ENCODE measurements at places on chromosomes 16 and 17. TPM values are rescaled to one million over a fixed set of nuclear protein-coding genes. Genes with fewer than 3 reads are reported as not detected.

Gene CACNG5
- total RNA-seq, result not detected

DNA sequence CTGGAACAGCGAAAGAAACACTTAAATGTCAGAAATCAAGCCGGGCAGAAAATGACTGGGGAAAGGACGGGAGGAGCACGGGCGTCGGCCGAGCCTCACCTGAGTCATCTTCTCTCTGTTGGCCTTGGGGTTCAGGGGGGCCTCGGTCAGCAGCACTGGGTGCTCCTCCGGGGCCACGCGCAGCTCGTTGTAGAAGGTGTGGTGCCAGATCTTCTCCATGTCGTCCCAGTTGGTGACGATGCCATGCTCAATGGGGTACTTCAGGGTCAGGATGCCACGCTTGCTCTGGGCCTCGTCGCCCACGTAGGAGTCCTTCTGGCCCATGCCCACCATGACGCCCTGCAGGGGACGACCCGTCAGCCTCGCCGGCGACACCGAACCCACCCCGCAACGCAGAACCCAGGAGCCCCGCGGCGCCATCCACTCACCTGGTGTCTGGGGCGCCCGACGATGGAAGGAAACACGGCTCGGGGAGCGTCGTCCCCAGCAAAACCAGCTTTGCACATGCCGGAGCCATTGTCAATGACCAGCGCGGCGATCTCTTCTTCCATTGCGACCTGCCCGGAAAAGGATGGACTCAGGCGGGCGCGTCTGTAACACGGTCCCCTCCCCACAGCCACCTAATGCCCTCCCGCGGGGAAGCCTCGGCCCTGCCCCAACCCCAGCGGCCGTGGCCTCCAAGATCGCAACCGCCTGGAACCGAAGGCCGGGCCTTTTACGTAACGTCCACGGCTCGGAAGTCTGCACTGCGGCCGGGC is 616 bp downstream of the ACTG1 start:
- no peak for DNase-seq

Gene RNF222
- not detected for total RNA-seq

DNA sequence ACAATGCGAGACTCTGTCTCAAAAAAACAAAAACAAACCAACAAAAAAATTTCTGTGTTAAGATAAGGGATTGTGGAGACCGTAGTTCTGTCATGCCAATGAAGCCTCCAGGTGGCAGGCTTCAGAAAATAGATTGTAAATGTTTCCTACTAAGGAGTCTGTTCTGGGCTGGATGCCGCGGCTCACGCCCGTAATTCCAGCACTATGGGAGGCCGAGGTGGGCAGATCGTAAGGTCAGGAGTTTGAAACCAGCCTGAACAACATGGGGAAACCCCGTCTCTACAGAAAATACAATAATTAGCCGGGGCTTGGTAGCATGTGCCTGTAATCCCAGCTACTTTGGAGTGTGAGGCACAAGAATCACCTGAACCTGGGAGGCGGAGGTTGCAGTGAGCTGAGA is 4.4 kb upstream of the SNX29 start:
- DNase-seq, result no peak

Gene TNFRSF12A
- 202 TPM for total RNA-seq

Gene CACNA1H
- total RNA-seq, result 0.15 TPM

Gene RAB26
- 1.3 TPM for total RNA-seq

- DNase-seq, result no peak
These were observed 2.1 kb downstream of the METTL22 start for GRCh38 chr16:8623634-8624033.

Gene SLC7A6OS
- 11.5 TPM for total RNA-seq

- DNase-seq, result no peak
These were observed 17.0 kb upstream of the UBTF start for GRCh38 chr17:44236444-44236991.

DNA sequence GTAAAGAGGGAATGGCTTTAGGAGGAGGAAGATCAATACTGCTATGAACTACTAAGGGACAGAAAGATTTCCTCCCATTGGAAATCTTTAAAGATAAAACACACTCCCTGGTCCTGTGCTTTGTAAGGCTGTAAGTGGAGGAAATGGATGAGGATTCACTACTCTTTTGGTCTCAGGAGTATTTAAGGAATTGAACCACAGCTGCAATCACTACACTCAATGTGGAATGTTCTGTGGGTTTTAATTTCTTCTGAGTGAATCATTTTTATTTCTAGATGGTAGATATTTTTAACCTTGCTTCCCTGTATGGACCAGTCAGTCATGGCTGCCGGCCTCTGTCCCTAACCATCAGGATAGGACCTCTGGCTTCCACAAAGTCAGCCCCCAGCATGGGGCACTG is 65.6 kb downstream of the SDR42E1 start:
- DNase-seq, result no peak

Gene FADS6
- total RNA-seq, result not detected

GRCh38 chr17:82846061-82846691 is 6.4 kb upstream of the ZNF750 start:
- no peak for DNase-seq

DNA sequence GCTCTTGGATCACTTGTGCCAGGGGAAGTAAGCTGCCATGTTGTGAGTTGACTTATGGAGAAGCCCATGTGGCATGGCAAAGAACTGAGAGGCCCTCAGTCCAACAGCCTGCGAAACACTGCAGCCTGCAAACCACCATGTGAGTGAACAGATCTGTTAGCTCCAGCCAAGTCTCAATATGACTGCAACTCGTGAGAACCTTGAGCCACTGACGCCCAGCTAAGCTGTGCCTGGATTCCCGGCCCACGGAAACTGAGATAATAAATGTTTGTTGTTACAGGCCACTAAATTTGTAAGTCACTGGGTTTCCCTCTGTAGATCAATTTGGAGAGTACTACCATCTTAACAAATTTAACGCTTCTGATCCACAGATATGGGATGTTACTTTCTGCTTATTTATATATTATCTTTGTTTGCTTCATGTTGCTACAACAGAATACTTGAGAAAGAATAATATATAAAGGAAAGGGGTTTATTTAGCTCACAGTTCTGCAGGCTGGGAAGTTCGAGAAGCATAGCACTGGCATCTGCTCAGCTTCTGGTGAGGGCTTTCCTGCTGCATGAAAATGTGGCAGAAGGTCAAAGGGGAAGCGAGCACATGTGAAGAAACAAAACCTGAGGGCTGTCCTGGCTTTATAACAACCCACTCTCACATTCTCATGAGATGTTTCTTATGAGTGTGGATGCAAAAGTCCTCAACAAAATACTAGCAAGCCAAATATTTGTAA is 29.4 kb upstream of the ATP2A3 start:
- DNase-seq, result no peak

DNA sequence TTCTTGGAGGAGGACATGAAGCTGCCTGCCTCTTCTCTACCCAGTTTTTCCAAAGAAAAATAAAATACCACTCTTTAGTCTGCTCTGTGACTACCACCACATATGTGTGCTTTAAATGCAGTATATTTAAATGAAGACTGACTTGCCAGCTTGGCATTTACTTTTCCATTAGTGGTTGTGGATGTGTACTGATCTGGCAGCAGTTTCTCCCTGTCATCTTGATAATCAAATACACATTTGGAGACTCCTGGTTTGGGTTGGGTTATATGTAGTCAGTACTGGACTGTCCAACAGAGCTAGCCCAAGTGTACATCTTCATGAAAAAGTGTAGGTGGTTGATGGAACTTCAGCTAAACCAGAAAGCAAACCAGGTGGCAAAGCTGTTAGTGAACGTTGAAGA is 19.9 kb downstream of the COX10 start:
- DNase-seq, result no peak

- no peak for DNase-seq
These were observed 16.8 kb downstream of the ZNF750 start for GRCh38 chr17:82823004-82823403.

Gene SLC16A11
- 0.12 TPM for total RNA-seq

DNA sequence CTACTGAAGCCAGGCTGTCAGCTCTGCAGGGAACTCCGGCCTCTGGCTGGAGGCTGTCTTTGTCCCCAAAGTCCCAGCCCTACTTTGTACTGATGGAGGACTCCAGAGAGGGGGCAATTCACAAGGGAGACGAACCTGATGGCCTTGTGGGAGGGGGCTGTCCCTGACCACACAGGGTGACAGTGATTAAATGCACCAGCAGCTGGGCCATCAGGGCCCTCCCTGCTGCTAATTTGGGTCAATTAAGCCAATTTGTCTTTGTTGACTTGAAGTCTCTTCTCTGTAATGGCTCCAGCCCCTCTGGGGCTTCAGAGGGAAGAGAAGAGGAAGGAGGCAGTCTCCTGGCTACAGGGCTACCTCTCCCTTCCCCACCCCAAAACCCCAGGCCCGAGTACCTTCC is 22.0 kb downstream of the TMEM132E start:
- no peak for DNase-seq

DNA sequence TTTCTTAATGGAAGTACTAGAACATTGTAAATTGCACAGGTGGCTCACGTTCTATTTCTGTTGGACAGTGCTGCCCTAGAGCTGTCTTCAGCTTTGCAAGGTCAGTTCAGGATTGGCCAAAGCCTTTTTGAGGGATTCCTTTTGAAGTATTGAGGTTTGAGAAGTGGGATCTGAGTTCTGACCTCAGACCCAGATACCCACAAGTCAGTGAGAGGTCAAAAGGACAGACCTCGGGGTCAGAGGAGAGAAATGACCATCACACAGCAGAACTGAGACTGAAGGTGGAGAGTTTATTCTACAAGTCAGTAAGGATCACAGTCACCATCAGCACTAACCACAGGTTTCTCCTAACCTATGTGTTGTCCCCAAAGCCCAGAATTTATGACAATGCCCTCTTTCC is 1.7 kb downstream of the ACSM5 start:
- DNase-seq, result no peak

- DNase-seq, result no peak
These were observed 41.6 kb downstream of the RNF157 start for GRCh38 chr17:76198702-76199101.

Gene LITAF
- 6.9 TPM for total RNA-seq

Gene HSPB9
- total RNA-seq, result not detected

Gene SLC38A8
- not detected for total RNA-seq

DNA sequence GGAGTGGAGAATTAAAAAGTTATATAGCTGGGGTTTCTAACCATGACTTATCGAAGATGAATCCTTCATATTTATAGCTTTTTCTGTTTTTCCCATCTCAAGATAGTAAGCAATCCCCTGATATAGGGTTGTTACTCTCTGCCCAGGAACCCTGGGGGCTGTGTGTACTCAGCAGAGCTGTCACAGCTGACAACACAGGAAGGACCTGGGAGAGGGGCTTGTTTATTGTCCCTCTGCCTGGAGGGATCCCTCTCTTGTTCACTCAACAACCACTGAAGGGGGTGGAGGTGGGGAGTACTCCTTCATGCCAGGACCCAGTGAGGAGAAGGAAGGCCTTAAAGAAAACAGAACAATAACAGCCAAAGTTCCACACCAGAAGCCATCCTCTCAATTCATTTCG is 19.8 kb downstream of the ASIC2 start:
- no peak for DNase-seq

Gene PRSS33
- total RNA-seq, result not detected

DNA sequence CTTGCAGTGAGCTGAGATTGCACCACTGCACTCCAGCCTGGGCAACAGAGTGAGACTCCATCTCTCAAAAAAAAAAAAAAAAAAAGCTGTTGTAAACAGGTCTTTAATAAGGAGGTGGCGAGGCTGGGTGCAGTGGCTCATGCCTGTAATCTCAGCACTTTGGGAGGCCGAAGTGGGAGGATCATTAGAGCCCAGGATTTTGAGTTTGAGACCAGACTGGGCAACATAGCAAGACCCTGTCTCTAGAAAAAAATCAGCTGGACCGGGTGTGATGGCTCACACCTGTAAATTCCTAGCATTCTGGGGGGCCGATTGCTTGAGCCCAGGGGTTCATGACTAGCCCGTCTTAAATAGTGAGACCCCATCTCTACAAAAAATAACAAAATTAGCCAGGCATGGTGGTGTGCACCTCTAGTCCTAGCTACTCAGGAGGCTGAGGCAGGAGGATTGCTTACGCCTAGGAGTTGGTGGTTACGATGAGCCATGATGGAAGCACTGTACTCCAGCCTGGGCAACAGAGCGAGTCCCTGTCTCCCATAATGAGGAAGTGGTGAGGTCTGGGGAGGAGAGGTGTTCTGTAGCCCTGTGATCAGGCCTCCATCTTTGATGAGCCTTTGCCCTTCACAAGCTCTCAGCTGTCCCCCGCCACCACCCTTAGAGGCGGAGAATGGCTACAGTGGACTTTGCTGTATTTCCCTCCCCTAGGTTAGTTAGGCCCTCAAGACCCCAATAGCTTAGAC is 36.2 kb downstream of the ZNF778 start:
- DNase-seq, result no peak

- DNase-seq, result no peak
These were observed 6.7 kb downstream of the MMD start for GRCh38 chr17:55414983-55415382.

Gene CLEC18C
- total RNA-seq, result not detected

DNA sequence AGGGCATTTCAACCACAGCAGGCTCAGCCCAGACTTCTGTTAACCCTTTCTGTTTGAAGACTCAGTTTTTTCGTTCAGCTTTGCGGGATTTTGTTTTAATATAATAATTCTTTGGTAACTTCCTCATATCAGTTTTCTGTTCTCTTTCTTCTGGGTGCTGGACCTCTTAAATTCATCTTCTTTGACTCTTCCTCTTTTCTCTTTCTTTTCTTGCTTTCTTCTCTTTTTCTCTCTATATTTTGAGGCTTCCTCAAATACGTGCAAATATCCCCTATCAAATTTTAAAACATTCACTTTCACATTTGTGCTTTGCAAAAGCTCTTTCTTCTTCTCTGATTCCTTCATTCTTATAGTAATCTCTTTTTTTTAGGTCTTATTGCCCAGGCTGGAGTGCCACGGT is 136.3 kb downstream of the HS3ST3B1 start:
- DNase-seq, result no peak

Gene PRSS36
- total RNA-seq, result not detected

Gene SLC9A5
- 2.3 TPM for total RNA-seq
